ENCODE measurements at places on chromosomes 2 and 18.

DNA sequence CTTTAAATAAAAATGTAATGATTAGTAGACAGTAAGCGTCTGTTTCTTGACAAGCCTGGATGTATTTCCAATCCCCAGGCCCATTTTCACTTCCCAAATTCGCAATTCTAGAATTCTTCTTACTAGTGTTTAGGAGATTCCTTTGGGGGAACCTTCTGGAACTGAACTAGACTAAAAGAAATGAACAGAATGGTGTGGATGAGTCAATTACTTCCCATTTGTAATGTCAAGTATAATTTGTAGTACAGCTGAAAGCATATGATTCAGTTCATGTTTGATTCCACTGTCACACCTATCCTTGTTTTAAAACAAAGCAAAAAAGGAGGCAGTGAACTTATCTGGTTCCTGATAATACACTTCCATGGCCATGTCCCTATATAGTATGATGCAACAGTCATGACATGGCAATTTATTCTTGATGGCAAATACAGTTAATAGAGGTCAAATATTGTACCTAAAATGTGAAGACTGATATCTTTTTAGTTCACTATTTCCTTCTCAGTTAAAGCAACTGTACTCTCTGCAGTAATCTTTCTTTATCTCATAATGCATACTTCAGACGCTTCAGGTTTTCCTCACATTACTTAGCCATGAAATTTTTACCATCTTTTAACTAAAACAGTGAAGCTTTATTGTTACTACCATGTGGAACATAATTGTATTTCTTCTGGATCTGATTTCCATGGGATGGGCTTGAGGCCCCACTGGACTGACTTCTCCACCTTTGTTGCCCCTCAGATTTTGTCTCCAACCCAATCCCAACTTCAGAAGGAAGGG lies 2.0 kb downstream of the IDH1 start:
- DNase-seq = no peak

DNA sequence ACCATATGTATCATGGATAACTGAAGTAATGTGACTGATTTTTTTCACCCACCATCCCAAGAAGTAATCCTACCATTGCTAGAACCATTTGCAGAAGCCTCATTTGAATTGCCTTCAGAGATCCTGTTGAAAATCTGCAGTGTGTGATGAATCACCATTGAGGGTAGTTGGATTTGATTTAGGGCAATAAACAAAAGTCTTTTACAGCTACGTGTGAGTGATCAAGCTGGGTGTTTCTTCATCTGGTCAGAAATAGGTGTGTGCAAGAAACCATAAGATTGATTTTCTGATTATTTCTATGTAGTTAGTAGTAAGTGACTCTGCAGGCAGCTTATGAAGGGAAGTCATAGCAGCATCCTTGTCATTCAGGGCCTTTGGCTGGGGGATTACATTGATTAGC lies 159.6 kb downstream of the MGAT5 start:
- DNase-seq = no peak

GRCh38 chr2:45067859-45068570 lies 58.8 kb upstream of the SIX2 start:
- DNase-seq = peak; percentile 36

GRCh38 chr2:39434233-39434897 lies 2.7 kb downstream of the MAP4K3 start:
- DNase-seq = no peak

DNA sequence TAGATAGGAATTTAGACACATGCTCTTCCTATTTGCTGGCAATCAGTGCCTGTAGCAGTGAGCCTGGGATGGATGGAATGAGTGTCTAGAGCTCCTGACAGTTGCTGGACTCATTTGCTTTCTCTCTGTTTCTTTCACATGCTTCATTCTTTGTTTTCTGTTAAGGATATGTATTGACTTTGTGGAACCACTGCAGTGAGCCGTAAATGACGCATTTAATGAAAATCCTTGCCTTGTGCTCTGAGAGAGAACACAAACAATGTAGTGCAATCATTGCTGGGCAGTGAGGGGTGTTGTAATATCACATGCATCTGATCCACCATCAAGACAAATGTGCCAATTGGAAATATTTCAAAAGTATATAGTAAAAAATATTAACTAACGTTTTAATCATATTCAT lies 25.2 kb upstream of the CDH20 start:
- no peak for DNase-seq

DNA sequence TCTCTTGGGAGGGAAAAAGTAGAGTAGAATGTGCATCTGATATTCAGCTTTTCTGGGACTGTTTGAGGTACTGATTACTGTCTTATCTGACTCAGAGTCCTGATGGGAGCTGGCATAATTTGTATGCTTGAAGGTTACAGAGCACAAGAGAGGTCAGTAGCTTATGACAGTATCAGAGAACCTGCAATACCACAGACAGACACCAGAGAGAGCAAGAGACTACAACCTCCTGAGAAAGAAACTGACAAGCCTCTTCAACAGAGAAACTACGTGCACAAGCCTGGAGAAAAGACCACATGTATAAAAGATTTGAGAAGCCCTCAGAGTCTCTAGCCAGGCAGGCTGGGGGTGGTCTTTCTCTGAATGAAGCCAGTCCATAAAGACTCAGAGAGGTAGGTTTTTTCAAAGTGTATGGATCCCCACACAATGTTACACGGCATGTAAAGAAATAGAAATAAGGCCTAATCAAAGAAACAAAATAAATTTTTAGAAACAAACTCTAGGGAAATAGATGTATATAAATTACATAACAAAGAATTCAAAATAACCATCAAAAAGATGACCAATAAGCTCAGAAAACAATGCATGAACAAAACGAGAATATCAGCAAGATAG lies 568.3 kb downstream of the LRRTM4 start:
- peak; percentile 17 for DNase-seq

- no peak for DNase-seq
These were observed 1500.6 kb upstream of the TMEFF2 start for GRCh38 chr2:193695367-193695766.

DNA sequence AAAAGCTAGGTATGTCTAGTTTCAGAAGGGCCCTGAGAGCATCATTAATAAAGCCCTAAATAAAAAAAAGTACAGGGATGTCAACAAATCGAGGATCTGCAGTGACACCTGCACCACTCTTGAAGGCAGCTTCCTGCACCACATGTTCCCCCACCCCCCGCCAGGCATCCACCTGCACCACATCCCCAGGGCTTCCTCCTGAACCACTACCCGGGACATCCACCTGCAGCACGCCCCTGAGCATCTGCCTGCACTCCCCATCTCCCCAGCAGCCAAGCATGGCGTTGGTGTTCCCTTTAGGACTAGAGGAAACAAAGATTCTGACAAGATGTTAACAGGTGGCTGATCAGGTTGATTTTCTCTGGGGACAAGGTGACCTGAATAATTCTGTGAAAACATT lies 55.2 kb downstream of the DLGAP1 start:
- no peak for DNase-seq

DNA sequence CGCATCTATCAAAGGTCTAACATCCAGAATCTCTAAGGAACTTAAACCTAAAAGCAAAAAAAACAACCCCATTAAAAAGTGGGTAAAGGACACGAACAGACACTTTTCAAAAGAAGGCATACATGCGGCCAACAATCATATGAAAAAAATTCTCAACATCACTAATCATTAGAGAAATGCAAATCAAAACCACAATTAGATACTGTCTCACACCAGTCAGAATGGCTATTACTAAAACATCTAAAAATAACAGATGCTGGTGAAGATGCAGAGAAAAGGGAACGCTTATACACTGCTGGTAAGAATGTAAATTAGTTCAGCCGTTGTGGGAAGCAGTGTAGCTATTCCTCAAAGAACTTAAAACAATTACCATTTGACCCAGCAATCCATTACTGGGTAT lies 38.0 kb downstream of the PPP3R1 start:
- no peak for DNase-seq

DNA sequence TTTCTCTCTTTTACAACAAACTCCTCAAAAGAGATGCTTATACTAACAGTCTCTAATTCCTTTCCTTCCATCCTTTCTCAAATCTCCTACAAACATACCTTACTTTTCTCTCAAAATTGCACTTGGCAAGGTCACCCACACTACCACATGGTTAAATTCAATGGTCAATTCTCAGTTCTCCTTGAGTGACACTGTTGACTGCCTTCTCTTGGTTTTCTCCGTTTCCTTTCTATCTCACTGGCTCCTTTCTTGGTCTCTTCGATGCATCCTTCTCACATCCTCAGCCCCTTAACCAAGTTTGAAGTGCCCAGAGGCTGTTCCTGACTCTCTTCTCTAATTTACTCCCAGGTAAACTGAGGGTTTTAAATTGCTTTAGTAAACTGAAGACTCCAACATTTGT lies 12.5 kb downstream of the C1D start:
- DNase-seq = no peak

DNA sequence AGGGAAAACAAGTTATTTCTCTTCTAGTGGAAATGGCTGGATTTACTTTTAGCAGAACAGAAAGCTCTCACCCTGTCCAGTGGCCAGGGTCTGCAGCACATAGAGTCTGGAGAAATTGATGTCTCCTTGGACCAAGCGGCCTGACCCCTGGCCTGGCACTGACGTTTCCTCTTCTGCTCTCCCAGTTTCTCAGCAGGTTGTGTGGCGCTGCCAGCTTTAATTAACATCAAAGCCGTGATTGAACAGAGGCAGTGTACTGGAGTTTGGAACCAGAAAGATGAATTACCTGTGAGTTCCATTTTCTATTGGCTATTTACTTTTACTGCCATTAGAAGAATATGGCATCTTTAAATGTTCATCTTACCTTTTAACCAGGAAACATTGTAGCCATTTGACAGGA lies 20.9 kb downstream of the CD8A start:
- no peak for DNase-seq

DNA sequence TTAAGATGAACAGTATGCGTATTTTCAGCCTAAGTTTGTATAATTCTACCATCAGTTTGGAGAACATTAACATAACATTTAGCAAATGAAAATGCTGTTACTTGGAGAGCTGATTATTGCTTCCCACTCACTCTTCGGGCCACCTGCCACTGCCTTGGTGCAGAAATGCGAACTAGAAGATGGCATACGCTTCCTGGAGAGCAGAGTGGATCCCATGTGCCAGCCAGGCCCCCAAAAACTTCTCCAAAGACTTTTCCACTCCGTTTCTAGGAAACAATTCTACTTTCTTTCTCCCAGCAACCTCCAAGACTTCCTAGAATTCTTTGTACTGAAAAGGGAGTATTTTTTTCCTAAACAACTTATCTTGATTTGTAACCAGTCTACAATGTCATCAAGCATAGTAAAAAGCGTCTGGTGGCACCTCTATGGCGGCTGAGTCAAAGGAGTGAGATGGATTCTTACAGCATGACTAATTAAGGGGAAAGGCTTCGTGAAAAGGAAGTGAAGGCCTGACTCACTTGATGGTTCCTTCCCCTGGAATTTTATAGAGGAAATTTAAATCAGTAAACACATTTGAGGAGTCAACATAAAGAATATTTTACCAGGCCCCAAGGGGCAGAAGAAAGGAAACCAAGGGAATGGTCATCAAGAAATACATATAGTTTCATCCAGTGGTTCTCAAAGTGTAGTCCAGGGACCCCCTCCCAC lies 36.6 kb downstream of the FEZ2 start:
- DNase-seq = no peak

- no peak for DNase-seq
These were observed 35.1 kb downstream of the ARHGAP25 start for GRCh38 chr2:68769586-68770270.

DNA sequence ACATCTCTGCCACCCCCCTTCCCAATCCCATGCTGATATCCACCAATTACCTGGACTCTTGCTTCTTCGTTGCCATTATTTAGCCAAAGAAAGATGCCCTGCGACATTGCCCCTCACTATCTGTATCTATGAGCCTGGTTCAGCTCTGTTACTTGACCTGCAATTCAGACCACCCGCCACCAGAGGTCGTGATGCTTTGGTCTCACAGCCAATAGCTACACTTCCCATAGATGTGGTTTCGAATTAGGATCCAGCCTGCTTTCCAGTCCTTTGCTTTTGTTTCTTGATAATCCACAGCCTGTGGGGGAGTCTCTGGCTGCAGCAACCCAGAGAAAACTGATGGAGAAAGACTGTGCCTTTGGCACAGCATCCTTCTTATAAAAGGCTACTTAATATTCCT lies 239.4 kb downstream of the KLHL29 start:
- DNase-seq = no peak

DNA sequence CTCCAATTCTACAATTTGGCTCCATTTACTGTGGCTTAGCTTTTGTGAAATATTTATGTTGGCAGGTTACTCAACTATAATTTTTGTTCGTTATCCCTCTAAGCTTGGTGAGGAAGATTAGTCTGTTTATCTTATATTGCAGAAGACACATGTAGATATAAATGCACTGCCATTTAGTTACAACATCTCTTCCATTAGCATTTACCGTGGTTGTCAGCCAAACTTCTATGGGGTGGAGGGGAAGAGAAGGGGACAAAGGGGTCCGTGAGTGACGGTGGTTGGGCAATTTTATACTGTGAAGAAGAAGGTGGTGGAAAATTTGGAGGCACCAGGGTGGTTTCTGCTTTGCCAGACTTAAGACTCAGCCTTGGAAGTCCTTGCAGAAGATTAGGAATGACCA lies 117.6 kb upstream of the CXCR4 start:
- DNase-seq = no peak

DNA sequence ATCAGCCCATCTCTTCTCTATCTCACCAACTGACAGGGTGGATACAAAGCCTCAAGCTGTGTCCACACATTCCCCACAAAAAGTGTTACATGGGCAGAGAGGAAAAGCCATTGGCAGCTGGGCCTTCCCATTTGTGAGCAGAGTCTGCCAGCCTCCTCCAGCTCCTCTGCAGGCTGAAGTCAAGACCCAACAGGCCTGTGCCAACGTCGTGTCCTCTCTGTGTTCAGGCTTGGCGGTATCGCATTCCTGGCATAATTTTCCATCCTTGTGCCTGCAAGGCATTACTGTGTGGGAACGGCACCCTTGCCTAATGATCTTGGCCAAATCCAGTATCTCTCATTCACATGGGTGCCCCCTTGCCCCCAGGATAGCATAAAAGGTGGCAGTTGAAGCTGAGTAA lies 41.5 kb upstream of the APCDD1 start:
- DNase-seq = no peak

DNA sequence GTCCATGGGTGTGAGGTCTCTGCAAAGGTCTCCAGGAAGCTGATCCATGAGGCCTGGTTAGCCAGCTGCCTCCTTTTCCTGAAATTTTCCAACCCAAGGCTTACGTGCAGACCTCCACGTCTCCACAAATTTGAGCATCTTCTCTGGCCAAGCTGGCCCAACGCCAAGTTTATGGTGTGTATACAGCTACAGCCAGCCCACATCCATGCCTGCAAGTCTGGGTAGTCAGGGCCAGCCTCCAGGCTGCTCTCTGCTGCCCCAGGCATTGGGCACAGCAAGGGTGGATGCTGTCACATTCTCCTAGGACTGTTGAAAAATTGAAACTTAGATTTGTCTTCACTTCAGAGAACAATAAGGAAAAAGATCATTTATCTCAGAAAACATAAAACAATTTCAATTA lies 525.5 kb upstream of the CHAC2 start:
- no peak for DNase-seq

- no peak for DNase-seq
These were observed 105.2 kb downstream of the NETO1 start for GRCh38 chr18:72762515-72763122.

GRCh38 chr2:102707796-102708695 lies 53.8 kb upstream of the TMEM182 start:
- no peak for DNase-seq

- DNase-seq = peak; percentile 61
These were observed 37.5 kb upstream of the SLC38A11 start for GRCh38 chr2:164992818-164993217.

- peak; percentile 30 for DNase-seq
These were observed 37.4 kb upstream of the ANKRD62 start for GRCh38 chr18:12056034-12056883.
